ENCODE measurements at places on chromosomes 5 and 9.

DNA sequence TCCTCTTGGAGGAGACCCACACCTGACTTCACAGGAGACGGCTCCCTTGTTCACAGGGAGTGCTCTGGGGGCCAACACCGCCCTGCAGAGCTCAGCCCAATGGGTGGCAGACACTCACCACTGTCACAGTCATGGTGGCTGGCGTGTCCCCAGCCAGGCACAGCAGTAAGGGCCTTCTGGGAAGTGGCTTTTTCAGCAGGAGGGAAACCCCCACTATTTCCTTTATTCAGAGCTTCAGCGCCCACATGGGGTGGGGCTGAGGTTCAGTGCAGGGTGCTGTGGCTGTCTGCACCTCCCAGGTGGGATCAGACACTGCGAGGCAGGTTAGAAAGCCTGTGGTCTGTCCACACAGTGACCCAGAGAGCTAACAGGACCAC, 3.6 kb upstream of the SNAPC4 start:
- peak; percentile 88 for DNase-seq

DNA sequence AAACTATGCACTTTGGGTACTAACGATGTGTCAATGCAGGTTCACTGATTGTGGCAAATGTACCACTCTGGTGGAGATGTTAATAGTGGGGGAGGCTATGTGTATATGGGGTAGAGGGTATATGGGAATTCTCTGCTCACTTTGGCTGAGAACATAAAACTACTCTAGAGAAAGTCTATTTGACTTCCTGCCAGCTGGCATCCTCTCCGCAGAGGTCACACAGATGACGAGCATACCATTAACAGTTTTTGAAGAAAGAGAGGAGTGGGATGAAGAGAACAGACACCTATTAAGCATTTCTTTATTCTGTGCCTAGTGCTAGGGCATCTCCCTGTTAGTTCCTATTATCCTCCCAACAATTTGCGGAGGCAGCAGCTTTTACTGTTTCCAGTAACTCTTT, 58.4 kb upstream of the TRIM32 start:
- no peak for DNase-seq

DNA sequence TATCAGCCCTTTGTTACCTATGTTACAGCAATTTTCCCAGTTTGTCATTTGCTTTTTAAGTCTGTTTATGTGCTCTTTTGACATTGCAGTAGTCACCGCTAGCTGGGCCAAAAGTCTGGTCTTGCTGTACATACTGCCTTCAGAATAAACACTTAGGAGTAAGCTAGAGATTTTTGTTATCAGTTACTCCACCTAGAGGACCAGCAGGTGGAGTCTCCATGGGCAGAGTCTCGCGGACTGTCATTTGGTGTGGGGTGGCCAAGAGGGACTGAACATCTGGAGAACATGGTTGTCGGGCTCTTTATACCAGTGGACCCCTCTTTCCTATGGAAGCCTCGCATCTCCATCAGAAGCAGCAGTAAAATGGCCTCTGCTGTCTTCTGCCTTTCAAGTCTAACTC, 10.8 kb upstream of the MGAT1 start:
- no peak for DNase-seq

- no peak for DNase-seq
Observed at GRCh38 chr5:5451863-5452262, 29.4 kb downstream of the ICE1 start.

DNA sequence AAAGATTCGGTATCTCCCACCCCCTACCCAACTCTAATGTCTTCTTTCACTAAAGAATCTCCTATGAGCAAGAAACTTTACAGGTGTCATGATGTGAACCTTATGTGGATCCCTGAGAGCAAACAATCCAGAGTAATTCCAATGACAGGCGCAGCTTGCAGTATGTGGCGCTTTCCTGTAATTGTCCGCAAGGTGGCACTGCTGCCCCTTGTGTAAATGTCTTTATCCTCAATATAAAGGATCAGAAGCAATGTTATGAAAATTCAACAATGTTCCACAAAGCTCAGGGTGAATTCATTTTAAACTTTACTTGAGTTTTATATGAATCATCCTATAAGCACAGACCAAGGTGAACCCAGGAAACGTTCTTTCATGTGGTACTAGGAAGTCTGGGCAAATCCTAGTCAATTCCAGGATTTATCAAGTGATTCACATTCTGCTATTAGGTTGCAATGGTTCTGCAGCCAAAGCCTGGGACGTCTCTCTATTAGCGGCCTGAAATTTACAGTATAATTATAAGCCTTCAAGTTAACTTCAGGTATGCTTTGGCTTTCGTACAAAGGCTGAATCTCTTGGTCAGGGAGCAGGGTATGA, 113.7 kb downstream of the TRPM6 start:
- DNase-seq: peak; percentile 76

DNA sequence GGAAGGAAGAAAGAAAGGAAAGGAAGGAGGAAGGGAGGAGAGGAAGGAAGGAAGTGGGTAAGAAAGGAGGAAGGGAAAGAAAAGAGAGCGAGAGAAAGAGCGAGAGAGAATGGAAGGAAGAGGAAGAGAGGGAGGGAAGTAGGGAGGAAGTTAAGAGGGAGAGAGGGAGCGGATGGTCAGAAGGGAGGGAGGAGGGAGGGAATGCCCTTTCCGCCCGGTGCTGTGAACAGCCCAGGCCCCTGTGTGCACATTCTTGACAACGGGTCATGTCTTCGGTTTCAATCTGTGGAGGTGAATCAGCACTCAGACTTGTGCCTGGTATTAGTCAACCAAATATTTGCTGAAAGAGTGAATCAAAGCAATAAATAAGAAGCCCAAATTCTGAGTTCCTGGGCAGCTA, 39.2 kb downstream of the PRUNE2 start:
- peak; percentile 19 for DNase-seq

- no peak for DNase-seq
Observed at GRCh38 chr5:96709152-96709821, 47.1 kb downstream of the CAST start.

DNA sequence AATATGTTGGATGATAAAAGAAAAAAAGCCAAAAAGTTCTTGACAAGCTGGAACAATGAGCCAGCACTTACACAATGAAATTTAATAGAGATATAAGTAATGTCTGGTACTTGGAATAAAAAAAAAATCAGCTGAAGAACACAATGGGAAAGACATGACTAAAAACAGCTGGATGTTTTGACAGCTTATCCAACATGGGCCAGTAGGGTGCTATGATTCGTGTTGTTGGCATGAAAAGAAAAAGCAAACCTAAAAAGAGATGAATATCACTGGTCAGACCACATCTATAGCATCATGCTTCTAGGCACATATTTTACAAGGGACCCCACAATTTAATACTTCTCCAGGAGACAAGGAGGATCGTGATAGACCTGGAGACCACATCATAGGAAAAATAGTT, 175.3 kb downstream of the ARL15 start:
- no peak for DNase-seq

- no peak for DNase-seq
Observed at GRCh38 chr5:120405923-120406322, 58.2 kb upstream of the PRR16 start.

DNA sequence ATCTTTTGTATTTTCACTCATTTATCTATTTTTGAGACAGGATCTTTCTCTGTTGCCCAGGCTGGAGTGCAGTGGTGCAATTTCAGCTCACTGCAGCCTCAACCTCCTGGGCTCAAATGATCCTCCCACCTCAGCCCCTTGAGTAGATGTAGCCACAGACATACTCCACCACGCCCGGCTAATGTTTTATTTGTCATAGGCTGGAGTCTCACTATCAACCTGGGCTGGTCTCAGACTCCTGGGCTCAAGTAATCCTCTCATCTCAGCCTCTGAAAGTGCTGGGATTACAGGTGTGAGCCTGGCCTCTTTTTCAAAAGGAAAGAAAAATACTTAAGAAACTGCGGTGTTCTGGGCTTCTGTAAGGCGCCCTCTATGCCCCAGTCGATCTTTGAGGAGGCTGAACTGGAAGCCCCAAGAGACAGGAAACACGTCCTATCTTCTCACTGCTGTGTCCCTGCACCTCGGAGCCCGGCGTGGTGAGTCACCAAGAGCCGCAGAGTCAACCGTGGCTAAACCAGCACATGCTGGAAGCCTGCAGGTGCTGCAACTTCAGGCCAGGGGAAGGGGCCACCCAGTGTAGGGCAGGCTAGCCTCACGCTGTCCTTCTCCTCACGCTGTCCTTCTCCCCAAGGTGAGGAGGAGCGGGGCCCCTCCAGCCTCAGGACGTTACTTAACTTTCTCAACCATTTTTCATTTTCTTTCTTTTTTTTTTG, 15.2 kb upstream of the LHX3 start:
- DNase-seq: peak; percentile 66

DNA sequence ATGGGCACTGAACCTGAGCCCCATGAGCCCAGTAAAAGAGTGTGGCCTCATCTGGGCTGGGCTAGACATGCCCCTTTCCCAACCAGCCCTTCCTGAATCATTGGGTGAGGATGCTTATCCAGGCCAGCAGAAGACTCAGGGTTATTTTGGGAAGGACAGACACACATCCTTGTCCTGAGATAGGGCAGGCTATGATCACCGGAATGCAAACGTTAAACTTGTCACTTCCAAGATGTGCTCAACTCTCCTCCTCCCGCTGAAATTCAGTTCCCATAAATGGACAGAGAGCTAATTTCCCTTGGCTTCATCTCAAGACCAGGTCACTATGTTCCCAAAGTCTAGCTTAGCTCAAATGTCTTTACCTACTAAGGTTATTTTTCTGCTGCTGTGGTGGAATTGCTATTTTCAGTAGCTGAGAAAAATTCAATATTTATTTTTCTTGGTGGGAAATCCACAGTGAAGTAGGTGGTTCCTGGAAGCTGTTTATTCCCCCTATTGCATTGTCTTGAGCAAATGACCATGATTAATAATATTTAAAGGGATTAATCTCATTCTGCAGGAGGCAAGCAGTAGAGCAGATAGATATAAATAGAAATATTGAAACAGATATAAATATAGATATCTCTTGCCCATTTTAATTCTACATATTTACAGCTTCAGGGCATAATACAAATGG, 70.0 kb downstream of the NXNL2 start:
- DNase-seq: no peak

GRCh38 chr5:168651648-168652047, 72.5 kb upstream of the PANK3 start:
- no peak for DNase-seq

- DNase-seq: no peak
Observed at GRCh38 chr9:16693616-16694015, 176.9 kb downstream of the BNC2 start.

DNA sequence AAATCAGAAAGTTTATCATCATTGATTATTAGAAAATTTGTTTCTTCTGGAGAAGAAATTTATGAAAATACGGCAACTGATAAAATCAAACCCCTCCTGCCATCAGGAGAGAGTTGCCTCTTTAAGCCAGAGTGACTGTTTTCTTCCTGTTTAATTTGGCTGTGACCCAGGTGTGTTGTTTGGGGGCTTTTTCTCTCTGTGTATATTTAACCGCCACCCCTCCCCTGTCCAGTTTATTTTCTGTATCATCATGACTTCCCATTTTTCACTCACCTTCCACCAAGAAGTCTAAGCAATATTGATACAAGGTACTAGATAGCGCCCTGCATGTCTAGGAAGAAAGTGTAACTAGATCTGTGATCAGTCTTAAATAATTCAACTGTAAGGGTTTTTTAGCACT, 50.1 kb downstream of the FAM78A start:
- DNase-seq: no peak

GRCh38 chr9:129626625-129627284, 792 bp downstream of the NTMT1 start:
- DNase-seq: peak; percentile 49

GRCh38 chr5:78618303-78618702, 30.3 kb downstream of the LHFPL2 start:
- DNase-seq: no peak
